Foreskin keratinocyte (primary cell): ENCODE measurements at places on chromosomes 1 and 21. TPM values are rescaled to one million over a fixed set of nuclear protein-coding genes. Genes with fewer than 3 reads are reported as not detected.

Gene USH2A
- not detected in 2 replicates for total RNA-seq

Gene LEMD1
- 1.8 and 2.8 TPM in 2 replicates for total RNA-seq

Gene COL18A1
- total RNA-seq: 30.0 and 37.3 TPM in 2 replicates

Gene SLC25A33
- 4.8 and 6.0 TPM in 2 replicates for total RNA-seq

Gene MMP23B
- total RNA-seq: 1.2 TPM in 1 of 2 replicates, not detected in the other

Gene PHGDH
- total RNA-seq: 104 and 195 TPM in 2 replicates

Gene HPDL
- 2.0 and 2.2 TPM in 2 replicates for total RNA-seq

Gene HSPB7
- total RNA-seq: not detected in 2 replicates

Gene PAX7
- total RNA-seq: not detected in 2 replicates

Gene LCE3D
- total RNA-seq: 6.9 and 8.8 TPM in 2 replicates

Gene SPRR3
- total RNA-seq: 0.25 and 0.44 TPM in 2 replicates

Gene S100A7
- total RNA-seq: 0.37 TPM in 1 of 2 replicates, not detected in the other

Gene KCNT2
- 0.03 TPM in 1 of 2 replicates, not detected in the other for total RNA-seq

Gene LCE1E
- 0.28 and 0.51 TPM in 2 replicates for total RNA-seq

Gene LMO4
- total RNA-seq: 28.7 and 35.6 TPM in 2 replicates

Gene JAM2
- total RNA-seq: not detected in 2 replicates

Gene HOOK1
- total RNA-seq: 6.3 and 8.7 TPM in 2 replicates

Gene PRKAA2
- total RNA-seq: 0.18 and 0.20 TPM in 2 replicates

Gene TMPRSS3
- not detected in 2 replicates for total RNA-seq

Gene RCSD1
- total RNA-seq: 0.04 TPM in 1 of 2 replicates, not detected in the other

Gene LCE2C
- 0.34 TPM in 1 of 2 replicates, not detected in the other for total RNA-seq
